ENCODE measurements at places on chromosomes 12 and 14.

- DNase-seq: no peak
Measured at GRCh38 chr12:63805704-63806672, 26.3 kb downstream of the RXYLT1 start.

DNA sequence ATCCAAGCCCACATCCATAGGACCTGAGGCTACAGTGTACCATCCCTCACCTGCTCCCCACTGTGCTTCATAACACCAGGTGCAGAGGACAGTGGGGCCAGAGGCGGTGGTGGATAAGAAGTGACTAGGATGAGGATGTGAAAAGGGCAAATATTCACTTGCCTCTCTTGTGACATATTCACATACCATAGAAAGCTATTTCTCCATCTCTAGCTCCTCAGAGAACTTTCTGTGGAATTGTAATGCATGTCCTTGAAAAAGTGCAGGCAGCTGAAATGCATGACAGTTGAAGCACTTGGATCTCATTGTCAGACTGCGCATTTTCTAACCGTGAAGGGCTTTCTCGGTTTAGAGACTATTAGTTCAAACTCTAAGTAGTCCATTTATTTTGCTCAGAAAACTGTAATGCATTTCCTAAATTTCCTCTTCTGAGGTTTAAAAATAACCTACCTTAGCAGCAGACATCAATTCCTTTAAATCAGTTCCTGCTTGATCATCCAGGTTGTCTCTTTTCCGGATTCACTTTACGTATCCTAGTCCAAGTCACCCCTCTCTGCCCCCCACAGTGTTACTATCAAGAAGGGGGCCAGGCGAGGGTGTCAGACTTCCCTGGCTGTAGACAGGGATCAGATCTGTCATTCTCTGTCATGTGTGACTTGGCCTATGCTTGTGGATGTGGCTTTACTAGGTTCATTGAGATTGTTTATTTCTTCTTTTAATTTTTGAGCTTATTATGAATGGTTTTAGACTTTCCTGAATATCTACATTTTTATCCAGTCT is 984.0 kb upstream of the TMEM132C start:
- no peak for DNase-seq

DNA sequence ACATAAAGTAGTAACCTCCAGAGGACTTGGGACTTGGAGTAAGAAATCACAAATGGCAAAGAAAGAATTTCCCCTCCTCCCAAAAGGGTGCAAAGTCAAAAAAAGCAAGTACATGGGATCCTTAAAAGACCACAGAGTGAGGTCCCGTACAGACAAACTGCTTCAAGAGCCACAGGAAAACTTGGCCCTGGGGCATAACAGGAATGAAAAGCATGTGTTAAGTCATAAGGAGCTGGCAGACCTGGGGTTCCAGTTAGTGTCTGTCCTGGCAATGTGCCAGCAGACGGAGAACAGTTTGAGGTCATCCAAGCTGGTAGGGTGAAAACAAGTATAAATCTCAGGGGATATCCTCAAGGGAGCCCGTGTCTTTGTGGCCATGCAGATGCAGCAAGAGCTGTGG is 73.2 kb downstream of the HSD17B6 start:
- no peak for DNase-seq

DNA sequence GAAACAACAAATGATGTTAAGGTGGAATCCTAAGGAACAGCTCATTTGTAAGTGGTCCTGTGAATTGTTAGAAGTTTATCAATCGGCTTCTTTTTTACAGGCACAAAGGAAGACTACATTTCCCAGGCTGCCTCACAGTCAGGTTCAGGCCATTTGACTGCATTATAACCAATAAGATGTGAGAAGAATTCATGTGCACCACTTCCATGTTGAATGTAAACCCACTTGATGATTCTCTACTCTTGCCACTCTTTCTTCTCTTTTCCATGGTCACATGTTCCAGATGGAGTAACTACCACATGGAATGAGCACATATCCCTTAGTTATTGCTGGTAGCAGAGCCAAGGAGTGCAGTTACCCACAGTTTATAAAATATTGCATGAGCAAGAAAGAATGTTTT is 67.1 kb upstream of the GZMB start:
- no peak for DNase-seq

DNA sequence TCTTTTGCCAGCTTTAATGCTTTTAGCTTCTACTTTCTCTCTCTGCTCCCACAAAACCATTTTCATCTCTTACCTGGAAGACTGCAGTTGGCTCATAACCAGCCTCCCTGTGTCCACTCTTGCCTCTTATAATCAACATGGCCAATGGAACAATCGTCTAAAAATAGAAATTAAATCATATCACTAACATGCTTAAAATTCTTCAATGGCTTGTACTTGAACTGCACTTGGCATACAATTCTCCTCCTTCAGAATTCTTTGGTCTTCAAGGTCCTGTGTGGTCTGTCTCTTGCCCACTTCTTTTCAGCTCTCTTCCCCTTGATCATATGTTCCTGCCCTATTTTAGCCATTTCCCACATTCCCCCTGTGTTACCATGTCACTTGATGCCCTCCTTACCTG is 342.2 kb downstream of the ATP23 start:
- no peak for DNase-seq

DNA sequence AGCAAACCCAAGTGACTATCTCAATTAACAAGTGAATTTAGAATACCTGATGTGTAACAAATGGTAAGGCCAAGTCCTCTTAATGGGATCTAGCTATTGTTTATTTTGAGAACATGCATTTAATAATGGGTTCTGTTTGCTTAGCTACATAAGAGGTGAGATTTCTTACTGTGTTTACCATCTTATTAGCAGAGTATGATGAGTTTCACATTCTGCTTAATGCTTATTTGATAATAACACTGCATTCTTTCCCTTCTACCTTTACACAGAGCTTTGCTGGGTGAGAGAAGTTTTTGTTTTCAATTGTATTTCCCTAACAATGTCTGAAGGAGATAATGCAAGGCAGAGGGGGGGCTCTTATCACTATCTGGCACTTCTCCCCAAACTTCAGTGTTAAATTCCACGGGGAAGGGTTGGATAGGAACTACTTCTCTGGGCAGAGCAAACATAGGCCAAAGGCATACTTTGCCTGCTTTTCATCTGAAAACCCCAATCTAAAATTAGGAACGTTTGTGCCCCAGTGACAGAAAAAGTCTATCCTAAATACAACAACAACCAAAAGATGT is 129.0 kb upstream of the ATXN7L3B start:
- no peak for DNase-seq

- DNase-seq: no peak
Measured at GRCh38 chr14:52808101-52808500, 16.7 kb upstream of the GNPNAT1 start.

GRCh38 chr12:131843527-131843926 is 15.3 kb downstream of the MMP17 start:
- no peak for DNase-seq

- no peak for DNase-seq
Measured at GRCh38 chr14:71056168-71056567, 148.9 kb downstream of the PCNX1 start.

GRCh38 chr12:25689996-25690501 is 137.0 kb upstream of the LMNTD1 start:
- DNase-seq: peak; percentile 34
